ENCODE measurements at places on chromosomes 4 and X. TPM values are rescaled to one million over a fixed set of nuclear protein-coding genes. Genes with fewer than 3 reads are reported as not detected.

Gene XKRX
- 7.6 TPM for total RNA-seq

Gene FAM47A
- not detected for total RNA-seq

- DNase-seq = no peak
Measured at GRCh38 chr4:126269106-126269505, 954.4 kb downstream of the FAT4 start.

- DNase-seq = no peak
Measured at GRCh38 chr4:7790999-7791398, 148.7 kb downstream of the AFAP1 start.

GRCh38 chr4:163959932-163960331, 465.4 kb downstream of the TMA16 start:
- no peak for DNase-seq

DNA sequence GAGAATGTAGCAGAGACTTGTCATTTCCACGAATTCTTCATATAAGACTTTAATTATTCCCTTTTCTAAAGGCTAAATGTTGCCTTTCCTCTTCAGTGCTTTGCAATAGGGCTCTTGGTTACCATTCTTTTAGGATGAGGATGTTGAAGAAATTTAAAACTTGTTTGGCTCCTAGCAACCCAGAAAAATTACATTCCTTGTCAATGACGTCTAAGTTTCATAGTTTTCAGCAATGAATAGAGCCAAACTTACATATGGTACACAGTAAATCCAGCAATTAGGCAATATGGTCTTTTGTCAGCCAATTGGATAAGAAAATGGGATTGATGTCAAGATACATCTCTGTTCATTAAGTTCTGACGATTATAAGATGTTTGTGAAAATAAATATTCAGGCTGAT, 1639.6 kb upstream of the PCDH10 start:
- DNase-seq = peak; percentile 90
